ENCODE measurements at places on chromosomes 11 and 22.

DNA sequence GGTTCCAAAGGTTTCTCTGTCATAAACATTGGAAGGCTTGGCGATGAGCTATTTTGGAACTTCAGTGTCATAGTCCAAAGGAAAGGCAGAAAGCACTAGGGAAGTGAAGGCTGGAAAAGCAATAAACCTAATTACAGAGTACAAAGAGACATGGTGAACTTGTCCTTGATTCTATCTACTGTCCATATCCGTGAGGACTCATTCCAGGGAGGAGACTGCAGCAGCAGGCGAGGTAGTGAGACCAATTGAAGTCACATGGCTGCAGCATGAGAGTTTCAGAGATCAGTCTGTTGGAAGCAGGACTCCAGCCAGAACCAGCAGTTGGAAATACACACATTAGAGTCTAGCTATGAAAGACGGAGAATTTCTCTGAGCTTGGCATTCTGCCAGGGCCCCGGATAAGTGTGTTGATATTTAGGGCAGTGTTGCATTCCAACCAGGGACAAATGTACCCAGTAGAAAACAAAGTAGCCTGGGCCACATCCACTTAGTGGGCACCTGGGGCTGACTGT, 54.1 kb upstream of the ARHGAP42 start:
- DNase-seq: peak; percentile 76

DNA sequence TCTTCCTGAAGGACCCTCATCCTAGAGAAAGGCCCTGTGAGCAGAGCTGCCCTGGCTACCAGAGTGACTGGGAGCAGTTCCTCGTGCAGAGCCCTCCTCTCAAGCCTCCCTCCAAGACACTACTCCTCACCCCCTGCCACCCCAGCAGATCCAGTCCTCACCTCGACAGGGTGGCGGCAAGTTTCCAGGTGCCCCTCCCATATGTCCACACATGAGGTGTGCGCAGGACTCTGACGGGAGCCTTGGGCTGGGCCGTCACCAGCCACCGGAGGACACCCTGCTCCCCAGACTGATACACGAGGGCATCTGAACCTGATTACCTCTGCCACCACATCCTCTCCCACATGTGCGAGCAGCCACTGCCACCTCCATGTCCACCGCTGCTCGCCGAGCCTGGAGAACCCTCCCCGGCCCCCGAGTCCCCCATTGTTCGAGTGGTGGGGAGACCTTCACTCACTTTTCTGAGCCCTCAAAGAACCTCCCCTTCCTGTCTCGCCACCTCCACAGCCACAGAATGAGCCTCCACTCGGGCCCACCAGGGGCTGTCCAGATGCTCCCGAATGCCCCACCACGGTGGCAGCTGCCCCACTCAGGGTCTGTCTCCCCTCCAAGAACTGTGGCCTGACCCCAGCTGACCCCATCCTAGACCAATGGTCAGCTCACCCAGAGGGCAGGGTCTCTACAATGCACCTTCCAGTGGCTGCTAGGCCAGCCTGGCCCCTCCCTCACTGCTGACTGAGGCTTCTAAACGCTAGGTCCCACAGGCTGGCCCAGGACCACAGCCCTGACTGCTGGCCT, 62.5 kb downstream of the DGCR2 start:
- DNase-seq: no peak

DNA sequence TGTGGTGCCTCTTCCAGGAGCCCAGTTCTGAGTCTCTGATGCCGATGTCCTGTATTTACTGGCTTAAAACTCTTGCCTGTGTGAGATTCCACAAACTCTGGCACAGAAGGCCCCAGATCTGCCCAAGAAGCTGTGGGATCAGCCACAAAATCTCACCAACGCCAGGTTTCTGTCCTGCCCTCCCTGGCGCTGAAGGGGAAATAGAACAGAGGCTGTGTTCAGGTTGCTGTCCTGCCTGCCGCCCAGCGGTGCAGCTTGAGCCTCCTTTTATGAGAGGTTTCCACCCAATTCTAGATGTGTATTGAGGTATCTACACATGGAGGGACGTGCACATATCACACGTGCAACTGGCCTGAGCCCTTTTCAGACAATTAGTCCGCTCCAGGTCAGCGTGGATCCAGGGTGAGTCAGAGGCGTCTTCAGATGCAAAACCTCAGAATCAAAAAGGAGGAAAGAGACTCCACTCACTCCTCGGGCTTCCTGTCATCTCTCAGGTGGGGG, 2.2 kb downstream of the TMEM80 start:
- no peak for DNase-seq

DNA sequence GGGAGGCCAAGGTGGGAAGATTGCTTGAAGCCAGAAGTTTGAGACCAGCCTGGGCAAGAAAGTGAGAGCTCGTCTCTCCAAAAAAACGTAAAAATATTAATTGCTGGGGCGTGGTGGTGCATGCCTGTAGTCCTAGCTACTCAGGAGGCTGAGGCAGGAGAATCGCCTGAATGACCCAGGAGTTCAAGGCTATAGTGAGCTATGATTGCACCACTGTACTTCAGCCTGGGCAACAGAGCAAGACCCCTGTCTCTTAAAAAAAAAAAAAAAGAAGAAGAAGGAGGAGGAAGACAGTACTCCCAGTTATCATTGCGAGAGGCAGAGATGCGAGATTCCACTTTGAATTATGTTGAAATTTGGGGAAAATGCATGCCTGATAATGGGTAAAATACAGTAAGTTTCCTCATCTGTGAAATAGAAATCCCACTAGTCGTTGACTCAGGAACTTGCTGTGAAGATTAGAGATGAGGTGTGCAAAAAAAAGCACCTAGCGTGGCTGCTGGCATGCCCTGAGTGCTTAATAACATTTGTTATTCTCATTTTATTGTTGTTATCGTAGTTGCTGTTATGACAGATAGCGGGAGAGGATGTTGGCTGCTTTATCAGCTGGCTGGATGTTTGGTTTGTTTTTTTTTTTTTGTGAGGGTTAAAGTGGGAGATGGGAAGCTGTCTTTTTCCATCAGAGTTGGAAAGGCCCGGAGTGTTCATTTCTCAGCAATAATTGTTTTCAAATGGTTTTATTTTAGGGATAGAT, 33.4 kb downstream of the BCR start:
- no peak for DNase-seq
